ENCODE measurements at places on chromosomes 11 and 22. TPM values are rescaled to one million over a fixed set of nuclear protein-coding genes. Genes with fewer than 3 reads are reported as not detected.

CYP2R1 gene
- 23.1 TPM for total RNA-seq

OR51B4 gene
- total RNA-seq = not detected

MRGPRX4 gene
- total RNA-seq = not detected

ART5 gene
- total RNA-seq = not detected

YPEL4 gene
- total RNA-seq = 1.8 TPM

PTPMT1 gene
- total RNA-seq = 26.1 TPM

DNA sequence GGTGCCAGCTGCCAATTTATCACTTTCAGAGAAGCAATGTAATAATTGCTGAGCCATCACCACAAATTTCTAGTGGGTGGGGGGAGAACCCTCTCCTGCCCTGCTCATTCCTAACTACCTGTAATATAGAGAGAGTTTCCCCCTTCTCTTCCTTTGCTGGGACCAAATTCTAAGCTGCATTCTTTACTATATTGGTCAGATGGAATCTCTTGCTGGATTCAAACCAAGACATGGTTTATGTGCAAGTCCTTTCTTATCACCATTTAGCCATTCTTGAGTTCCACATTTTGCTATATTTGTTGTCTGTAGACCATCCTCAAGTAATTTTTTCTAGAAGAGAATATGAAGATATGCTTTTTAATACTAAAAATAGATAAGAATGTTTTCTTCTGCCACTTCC is 452.1 kb downstream of the MN1 start:
- H3K27ac ChIP-seq = no peak overlapping the region
- DNase-seq = no peak
- no peaks in the 10 kb centered on the region for H3K27me3 ChIP-seq
- H3K36me3 ChIP-seq = no peaks in the 10 kb centered on the region

- H3K4me1 ChIP-seq = no peaks in the 10 kb centered on the region
- no peak overlapping the region for H3K27ac ChIP-seq
- H3K27me3 ChIP-seq = no peaks in the 10 kb centered on the region
- H3K36me3 ChIP-seq = peaks cover 2% of the 10 kb centered on the region
- no peak overlapping the region for H3K4me3 ChIP-seq
Observed at GRCh38 chr11:9901943-9902342, 238.1 kb downstream of the SWAP70 start.

DNA sequence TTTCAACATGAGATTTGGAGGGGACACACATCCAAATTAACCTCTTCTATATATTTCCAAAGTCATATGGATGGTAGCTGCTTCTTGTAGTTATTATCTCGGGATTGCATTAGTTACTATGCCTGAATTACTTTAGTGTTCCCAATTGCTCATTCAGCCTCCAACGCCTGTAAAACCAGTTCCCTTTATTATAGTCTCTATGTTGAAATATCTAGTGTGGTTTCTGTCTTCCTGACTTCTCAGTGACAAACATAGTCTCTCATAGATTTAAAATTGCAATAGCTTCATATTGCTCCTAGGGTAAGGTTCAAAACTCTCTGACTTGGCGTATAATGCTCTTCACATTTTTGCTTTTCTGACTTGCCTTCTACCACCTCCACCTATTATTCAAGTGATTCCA is 366.4 kb downstream of the CASP12 start:
- no peaks in the 10 kb centered on the region for H3K4me1 ChIP-seq
- H3K36me3 ChIP-seq = no peaks in the 10 kb centered on the region
- H3K27ac ChIP-seq = no peak overlapping the region
- H3K4me3 ChIP-seq = no peak overlapping the region
- no peaks in the 10 kb centered on the region for H3K27me3 ChIP-seq

DNA sequence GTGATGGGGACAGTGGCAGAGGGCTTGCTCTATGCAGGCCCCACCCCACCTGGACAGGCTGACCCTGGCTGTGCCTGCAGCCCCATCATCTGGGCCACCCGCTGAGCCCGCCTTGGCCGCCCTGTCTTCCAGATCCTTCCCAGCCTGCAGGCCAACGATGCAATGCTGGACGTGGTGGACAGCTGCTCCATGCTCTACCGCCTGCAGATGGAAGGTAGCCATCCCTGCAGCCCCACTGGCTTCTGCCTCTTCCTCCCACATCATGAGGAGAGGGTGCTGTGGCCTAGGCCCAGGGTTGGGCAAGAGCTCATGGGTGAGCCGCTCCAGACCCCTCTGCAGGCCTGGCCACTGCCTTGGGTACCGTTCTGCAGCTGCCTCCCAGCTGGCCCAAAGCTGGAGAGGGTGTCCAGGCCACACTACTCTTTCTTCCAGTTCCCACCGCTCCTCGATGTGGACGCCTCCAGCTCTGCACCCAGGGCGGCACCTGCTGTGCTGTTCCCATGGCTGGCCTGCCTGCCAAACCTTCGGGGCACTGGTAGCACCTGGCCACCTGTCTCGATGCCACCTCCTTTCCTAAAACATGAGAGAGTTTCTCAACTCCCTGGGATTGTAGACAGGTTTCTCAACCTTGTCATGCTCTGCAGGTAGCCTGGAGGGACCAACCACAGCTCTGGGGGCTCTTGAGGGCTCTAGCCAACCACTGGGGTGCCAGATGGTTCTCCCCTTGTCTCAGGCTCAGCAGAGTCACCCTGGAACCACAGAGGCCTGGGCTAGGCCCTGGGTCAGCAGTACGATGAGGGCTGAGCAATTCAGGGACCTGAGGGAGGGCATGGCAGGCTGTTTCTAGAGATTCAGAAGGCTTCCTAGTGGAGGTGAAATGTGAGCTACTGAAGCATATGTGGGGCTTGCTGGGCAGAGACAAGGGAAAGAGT is 9.5 kb upstream of the GTSE1 start:
- H3K4me1 ChIP-seq = no peaks in the 10 kb centered on the region
- H3K36me3 ChIP-seq = peaks cover 4% of the 10 kb centered on the region
- no peak overlapping the region for H3K4me3 ChIP-seq
- no peaks in the 10 kb centered on the region for H3K27me3 ChIP-seq

- no peaks in the 10 kb centered on the region for H3K4me1 ChIP-seq
- no peak for DNase-seq
- no peaks in the 10 kb centered on the region for H3K27me3 ChIP-seq
- no peak overlapping the region for H3K4me3 ChIP-seq
- no peaks in the 10 kb centered on the region for H3K36me3 ChIP-seq
Observed at GRCh38 chr11:130783323-130783722, 133.0 kb downstream of the SNX19 start.

- no peaks in the 10 kb centered on the region for H3K4me1 ChIP-seq
- no peak overlapping the region for H3K4me3 ChIP-seq
- H3K27me3 ChIP-seq = no peaks in the 10 kb centered on the region
- no peaks in the 10 kb centered on the region for H3K36me3 ChIP-seq
Observed at GRCh38 chr11:18203723-18204122, 31.1 kb downstream of the MRGPRX4 start.

DNA sequence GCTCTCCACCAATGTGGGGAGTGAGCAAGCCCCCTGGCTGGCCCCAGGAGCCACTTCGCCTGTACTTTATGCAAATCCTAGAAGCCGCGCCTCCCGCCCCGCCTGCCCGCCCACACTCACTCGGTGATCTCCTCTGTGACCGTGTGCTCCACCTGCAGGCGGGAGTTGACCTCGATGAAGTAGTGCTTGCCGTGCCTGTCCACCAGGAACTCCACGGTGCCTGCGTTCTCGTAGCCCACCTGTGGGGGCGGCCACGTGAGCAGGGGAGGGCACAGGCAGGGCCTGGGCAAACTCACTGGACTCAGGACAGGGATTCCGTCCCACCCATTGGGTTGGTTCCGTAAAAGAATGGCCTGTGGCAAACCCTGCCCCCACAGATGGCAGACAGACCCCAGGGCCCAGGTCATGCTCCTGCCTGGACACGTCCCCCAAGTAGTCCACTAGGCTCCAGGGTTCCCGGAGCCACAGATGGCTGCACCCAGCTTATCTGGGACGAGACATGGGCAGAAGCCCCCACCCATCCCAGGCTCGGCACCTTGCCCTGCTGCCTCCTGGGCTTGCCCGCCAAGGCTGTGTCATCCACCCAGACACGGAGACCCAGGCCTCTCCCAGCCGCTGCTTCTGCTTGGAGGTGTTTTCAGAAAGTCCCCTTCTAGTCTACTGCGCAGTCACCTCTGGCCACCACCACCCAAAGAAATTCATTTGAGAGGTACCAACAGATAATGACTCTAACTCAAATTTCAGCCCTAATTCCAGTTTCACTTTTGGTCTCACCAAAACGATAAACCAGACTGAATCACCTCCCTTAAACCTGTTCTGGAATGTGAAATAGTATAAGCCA is 12.1 kb downstream of the LRFN4 start:
- no peak overlapping the region for H3K27ac ChIP-seq
- no peak for DNase-seq
- H3K4me1 ChIP-seq = no peaks in the 10 kb centered on the region
- H3K36me3 ChIP-seq = no peaks in the 10 kb centered on the region
- H3K4me3 ChIP-seq = no peak overlapping the region
- no peaks in the 10 kb centered on the region for H3K27me3 ChIP-seq

DNA sequence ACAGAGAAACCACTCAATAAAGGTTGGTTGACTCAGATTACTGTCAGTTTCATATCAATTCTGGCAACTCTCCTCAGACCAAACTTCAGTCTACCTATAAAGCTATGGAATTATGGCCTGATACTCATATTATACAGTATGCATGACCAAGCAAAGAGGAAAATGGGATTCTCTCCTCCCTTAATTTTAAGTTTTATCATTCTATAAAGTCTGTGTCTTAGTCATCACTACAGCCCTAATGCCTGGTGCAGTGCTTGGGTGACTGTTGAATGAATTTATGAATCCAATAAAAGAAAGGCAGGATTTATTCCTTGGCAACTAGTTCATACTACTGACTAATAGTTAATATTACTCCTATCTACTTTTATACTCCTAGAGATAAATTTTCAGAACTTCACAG is 37.6 kb upstream of the GRAMD1B start:
- no peaks in the 10 kb centered on the region for H3K4me1 ChIP-seq
- H3K27ac ChIP-seq = no peak overlapping the region
- no peaks in the 10 kb centered on the region for H3K27me3 ChIP-seq

GRCh38 chr22:24894220-24894975 is 52.1 kb downstream of the LHFPL7 start:
- no peaks in the 10 kb centered on the region for H3K36me3 ChIP-seq
- no peak overlapping the region for H3K27ac ChIP-seq
- no peak overlapping the region for H3K4me3 ChIP-seq
- H3K27me3 ChIP-seq = no peaks in the 10 kb centered on the region
- DNase-seq = peak; percentile 92

DNA sequence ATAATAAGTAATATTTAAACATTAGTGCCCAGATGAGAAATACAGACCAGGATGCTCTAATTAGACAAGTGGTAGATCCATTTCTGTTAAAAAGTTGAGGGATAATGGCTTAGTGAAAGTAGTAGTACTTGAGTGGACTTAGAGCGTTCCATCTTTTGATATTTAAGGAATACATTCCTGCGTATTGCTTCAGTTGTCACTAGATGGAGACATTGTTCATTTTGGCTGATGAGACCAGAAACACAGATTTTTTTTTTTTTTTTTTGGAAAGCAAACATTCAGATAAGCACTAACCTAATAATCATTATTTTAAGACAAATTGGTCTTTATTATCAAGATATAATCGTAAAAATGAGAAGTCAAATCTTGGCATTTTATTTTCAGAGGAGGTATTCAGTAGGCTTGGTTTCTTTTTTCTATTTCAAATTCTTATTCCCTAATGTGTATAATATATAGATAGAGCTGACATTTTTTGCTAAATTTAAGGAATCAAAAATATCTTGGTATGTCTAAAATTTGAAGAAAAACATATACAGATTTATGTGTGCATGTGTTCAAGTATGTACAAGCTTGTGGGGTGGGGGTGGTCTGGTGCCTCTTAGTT is 92.9 kb downstream of the DYNC2H1 start:
- no peak for DNase-seq
- H3K4me1 ChIP-seq = no peaks in the 10 kb centered on the region
- H3K27me3 ChIP-seq = no peaks in the 10 kb centered on the region
- no peaks in the 10 kb centered on the region for H3K36me3 ChIP-seq
- no peak overlapping the region for H3K27ac ChIP-seq

GRCh38 chr11:19525276-19525675 is 187.4 kb upstream of the NAV2 start:
- no peaks in the 10 kb centered on the region for H3K4me1 ChIP-seq
- no peak for DNase-seq
- no peak overlapping the region for H3K27ac ChIP-seq
- H3K27me3 ChIP-seq = no peaks in the 10 kb centered on the region
- no peak overlapping the region for H3K4me3 ChIP-seq

GRCh38 chr11:111018566-111018965 is 227.0 kb upstream of the POU2AF2 start:
- H3K27ac ChIP-seq = no peak overlapping the region
- H3K27me3 ChIP-seq = no peaks in the 10 kb centered on the region
- H3K4me1 ChIP-seq = no peaks in the 10 kb centered on the region
- no peak for DNase-seq
- H3K36me3 ChIP-seq = no peaks in the 10 kb centered on the region

DNA sequence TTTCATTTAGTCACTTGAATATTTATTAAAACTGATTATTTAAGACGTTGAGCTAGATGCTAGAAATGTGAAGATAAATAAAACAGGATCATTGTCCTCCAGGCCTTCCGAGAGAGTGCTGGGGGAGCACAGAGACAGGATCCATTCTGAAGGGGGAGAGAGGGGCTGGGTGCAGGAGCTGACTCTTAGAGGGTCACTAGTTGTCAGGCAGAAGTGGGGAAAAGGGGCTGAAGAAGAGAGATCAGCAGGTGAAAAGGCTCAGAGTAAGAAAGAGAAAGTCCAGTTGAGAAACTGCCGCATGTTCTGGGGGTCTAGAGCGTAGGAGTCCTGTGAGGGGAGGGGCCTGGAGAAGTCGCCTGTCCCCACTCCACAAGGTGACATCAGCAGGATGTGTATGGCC is 206.2 kb upstream of the SNX19 start:
- no peaks in the 10 kb centered on the region for H3K4me1 ChIP-seq
- DNase-seq = no peak
- H3K27ac ChIP-seq = no peak overlapping the region
- no peaks in the 10 kb centered on the region for H3K36me3 ChIP-seq
- no peak overlapping the region for H3K4me3 ChIP-seq
